SJCRH30 (cell line): ENCODE measurements at places on chromosomes 12 and 14. TPM values are rescaled to one million over a fixed set of nuclear protein-coding genes. Genes with fewer than 3 reads are reported as not detected.

DNA sequence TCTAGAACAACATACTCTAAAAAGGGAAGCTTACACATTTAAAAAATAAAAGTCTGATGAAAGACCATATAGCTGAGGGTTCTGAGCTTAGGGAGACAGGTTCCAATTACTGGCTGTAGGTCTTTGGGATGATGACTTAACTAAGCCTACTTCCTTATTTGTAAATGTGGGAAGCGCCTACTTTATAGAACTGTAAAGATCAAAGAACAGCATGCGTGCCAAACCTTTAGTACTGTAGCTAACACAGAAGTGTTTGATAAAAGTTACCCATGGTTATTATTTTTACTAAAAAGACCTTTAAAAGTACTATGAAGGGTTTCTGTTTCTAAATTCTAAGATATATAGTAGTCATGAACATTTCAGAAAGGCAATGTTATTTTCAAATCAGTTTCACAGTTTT is 35.7 kb downstream of the STK38L start:
- DNase-seq: no peak

Gene ACSM4
- not detected in 2 replicates for total RNA-seq

Gene AMIGO2
- 4.3 and 4.4 TPM in 2 replicates for total RNA-seq

DNA sequence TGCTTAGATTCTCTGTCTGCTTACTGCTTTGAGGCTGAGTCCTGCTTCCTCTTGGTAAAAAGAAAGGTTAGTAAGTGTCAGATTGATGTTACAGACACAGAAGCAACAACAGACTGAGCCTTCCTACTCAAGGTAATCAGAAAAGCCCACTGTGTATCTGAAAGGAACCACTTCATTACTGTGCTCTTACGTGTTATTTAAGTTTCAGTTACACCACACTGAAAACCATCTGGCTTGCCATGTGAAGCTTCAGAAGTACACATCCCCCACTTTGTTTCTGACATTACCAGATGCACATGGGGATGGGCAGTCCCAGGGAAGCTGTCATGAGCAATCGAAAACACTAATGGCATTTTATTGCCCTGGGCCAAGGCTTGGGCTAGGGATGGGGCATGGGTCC is 1290.1 kb downstream of the AACS start:
- DNase-seq: no peak

Gene SOAT2
- not detected in 2 replicates for total RNA-seq

- DNase-seq: no peak
Observed at GRCh38 chr14:105247715-105248367, 492 bp upstream of the BTBD6 start.

- DNase-seq: no peak
Observed at GRCh38 chr14:102020058-102020971, 55.9 kb downstream of the DYNC1H1 start.

GRCh38 chr12:39616251-39616650 is 3.4 kb downstream of the ABCD2 start:
- DNase-seq: no peak

- DNase-seq: peak; percentile 72
Observed at GRCh38 chr14:102774391-102775153, 2.7 kb upstream of the TRAF3 start.

- no peak for DNase-seq
Observed at GRCh38 chr14:75120541-75121291, 6.1 kb downstream of the NEK9 start.

Gene TAS2R7
- total RNA-seq: 0.12 TPM in 1 of 2 replicates, not detected in the other

Gene SIX4
- 45.1 and 46.7 TPM in 2 replicates for total RNA-seq

GRCh38 chr14:105070760-105071137 is 5.5 kb upstream of the GPR132 start:
- no peak for DNase-seq

DNA sequence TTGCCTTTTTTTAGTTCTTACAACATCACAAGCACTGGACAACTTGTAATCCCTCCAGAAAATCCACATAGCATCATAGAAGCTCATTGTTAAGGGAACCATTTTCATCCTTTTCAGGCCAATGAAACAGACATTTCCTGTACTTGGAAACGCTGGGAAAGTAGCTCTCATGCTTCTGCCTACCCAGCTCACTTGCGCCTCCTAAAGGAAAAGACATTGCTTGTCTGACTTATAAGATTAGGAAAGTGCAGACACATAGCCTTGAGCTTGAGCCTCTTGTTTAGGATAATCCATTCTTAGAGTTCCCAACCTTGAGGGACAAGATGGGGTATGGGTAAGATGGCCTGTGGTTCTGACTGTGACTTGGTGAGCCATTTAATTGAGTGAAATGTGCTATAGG is 589.5 kb downstream of the NOVA1 start:
- peak; percentile 46 for DNase-seq

DNA sequence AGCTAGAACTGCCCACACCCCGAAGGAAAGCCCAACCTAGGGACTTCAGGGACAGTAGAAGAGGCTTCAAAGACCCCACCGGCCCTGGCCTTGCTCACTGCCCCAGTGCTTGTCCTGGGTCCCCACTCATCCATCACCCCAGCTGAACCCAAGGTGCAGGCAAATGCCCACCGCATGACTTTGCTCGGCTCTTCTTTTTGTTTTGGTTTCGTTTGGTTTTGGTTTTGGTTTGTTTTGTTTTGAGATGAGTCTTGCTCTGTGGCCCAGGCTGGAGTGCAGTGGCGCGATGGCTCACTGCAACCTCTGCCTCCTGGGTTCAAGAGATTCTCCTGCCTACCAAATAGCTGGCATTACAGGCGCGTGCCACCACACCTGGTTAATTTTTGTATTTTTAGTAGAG is 9.0 kb downstream of the CCDC85C start:
- no peak for DNase-seq

- no peak for DNase-seq
Observed at GRCh38 chr14:105508601-105509000, 17.6 kb downstream of the TEDC1 start.

DNA sequence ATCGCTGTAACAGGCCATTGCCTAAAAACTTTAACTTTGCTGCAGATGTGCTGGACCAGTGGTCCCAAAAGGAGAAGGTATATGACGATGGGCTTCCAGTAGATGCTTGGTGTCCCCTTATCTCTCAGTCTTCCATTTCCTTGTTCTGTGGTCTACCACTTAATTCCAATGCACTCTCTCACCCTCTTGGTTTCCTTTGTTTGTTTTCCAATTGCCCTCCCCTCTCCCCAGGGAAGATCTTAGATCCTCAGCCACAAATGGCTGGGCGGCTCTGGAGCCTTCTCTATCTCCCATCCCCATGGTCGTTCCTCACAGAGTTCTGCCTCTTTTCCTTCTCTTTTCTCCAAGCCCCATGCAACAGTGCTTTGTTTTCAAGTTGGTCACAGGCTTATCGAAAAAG is 584 bp downstream of the ACSM4 start:
- DNase-seq: peak; percentile 6

- no peak for DNase-seq
Observed at GRCh38 chr14:59438195-59438647, 27.0 kb downstream of the GPR135 start.

DNA sequence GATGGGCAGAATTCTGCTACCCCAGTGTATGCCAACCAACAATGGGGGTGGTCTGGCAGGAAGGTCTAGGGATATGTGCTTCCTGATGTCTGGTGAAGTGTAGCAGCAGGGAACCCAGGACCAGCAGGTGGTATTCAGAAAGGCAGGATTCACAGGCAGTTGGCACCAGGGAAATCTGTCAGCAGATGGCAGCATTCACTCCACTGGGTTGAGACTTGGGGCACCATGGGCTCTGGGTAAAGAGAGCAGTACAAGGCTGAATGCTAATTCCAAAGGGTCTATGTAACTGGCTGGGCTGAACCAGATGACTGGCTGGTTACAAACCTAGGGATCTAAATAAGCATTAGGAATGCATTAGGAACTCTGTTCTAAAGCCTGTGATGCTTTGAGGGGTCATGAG is 466.9 kb upstream of the STXBP6 start:
- DNase-seq: no peak

GRCh38 chr12:11824736-11825135 is 175.3 kb downstream of the ETV6 start:
- DNase-seq: no peak

Gene RPL41
- total RNA-seq: 5,544 and 5,661 TPM in 2 replicates

DNA sequence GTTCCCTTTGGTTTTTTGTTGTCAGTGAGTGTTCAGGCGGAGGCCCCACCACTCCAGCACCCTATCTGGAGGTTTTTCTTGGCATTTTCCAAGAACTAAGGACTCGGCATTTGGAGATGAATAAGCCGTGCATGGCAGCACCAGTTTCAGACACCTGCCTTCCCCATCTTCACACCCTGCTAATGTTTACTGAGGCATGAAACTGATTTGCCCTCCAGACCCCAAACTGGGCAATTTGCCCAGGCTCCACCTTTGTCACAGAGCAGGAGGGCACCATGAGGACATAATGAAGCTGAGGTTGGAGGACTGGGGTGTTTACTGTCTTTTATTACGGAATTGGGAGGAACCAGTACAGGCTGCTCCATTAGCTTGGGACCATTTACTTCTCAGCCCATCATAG is 113.4 kb downstream of the LGMN start:
- DNase-seq: no peak

GRCh38 chr14:45254771-45255170 is 1.8 kb upstream of the MIS18BP1 start:
- DNase-seq: no peak

DNA sequence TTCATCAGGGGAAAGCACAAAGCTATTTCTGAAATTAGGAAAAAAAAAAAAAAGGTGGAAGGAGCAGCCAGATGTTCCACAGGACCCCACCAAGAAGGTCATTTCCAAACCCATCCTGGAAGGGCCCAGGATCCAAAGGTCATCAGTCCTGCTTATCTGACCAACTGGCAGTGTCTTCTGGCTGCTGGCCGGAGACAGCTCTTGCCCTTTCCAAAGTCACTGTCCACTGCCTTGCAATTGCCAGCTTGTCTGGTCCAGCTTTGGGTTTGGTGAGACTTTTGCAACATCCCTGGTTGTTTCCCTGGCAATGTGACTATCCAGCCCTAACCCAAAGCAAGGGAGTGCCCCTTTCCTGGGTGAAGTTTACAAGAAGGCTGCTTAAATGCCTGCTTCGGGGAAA is 18.9 kb upstream of the HSPB8 start:
- DNase-seq: no peak

Gene TSHR
- total RNA-seq: 0.30 TPM in 1 of 2 replicates, not detected in the other

Gene OR6C68
- not detected in 2 replicates for total RNA-seq
